Keratinocyte (primary cell): ENCODE measurements at places on chromosomes 3 and 15.

- no peak overlapping the region for H3K4me3 ChIP-seq
- no peaks in the 10 kb centered on the region for H3K36me3 ChIP-seq
- no peaks in the 10 kb centered on the region for H3K27me3 ChIP-seq
- DNase-seq: no peak
- no peak overlapping the region for H3K27ac ChIP-seq
Measured at GRCh38 chr3:73437828-73438227, 186.9 kb downstream of the PDZRN3 start.

DNA sequence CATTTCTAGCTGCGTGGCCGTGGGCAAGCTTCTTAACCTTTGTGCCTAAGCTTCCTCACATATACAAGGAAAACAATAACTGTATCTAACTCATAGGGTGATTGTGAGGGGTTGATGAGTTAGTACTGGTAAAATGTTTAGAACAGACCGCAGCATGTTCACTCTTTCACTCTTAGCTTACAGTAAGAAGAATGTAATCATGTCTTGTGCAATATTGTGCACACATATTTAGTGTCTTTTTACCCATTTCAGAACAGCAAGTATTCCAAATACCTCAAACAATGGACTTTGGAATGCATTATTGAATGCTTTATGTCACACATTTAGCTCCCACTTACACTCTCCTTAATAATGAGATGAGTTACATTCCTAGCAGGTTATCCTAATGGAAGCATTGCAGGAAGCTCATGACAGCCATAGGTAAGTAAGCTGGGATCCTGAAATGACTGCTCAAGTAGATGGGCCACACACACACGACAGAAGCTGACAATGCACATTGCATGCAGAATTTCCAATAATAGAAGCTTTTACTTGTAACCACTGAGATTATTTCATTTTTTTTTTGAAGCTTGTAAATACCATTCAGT, 468.9 kb upstream of the WNT5A start:
- no peaks in the 10 kb centered on the region for H3K27me3 ChIP-seq
- no peak overlapping the region for H3K27ac ChIP-seq
- no peaks in the 10 kb centered on the region for H3K4me1 ChIP-seq
- H3K36me3 ChIP-seq: no peaks in the 10 kb centered on the region

GRCh38 chr3:53750253-53751210, 95.7 kb downstream of the CHDH start:
- DNase-seq: no peak
- no peaks in the 10 kb centered on the region for H3K4me1 ChIP-seq
- no peaks in the 10 kb centered on the region for H3K27me3 ChIP-seq
- no peaks in the 10 kb centered on the region for H3K36me3 ChIP-seq
- H3K4me3 ChIP-seq: no peak overlapping the region

- H3K4me1 ChIP-seq: no peaks in the 10 kb centered on the region
- H3K4me3 ChIP-seq: no peak overlapping the region
- no peak overlapping the region for H3K27ac ChIP-seq
- no peaks in the 10 kb centered on the region for H3K27me3 ChIP-seq
- H3K36me3 ChIP-seq: no peaks in the 10 kb centered on the region
Measured at GRCh38 chr3:10074666-10075065, 33.4 kb downstream of the FANCD2OS start.

DNA sequence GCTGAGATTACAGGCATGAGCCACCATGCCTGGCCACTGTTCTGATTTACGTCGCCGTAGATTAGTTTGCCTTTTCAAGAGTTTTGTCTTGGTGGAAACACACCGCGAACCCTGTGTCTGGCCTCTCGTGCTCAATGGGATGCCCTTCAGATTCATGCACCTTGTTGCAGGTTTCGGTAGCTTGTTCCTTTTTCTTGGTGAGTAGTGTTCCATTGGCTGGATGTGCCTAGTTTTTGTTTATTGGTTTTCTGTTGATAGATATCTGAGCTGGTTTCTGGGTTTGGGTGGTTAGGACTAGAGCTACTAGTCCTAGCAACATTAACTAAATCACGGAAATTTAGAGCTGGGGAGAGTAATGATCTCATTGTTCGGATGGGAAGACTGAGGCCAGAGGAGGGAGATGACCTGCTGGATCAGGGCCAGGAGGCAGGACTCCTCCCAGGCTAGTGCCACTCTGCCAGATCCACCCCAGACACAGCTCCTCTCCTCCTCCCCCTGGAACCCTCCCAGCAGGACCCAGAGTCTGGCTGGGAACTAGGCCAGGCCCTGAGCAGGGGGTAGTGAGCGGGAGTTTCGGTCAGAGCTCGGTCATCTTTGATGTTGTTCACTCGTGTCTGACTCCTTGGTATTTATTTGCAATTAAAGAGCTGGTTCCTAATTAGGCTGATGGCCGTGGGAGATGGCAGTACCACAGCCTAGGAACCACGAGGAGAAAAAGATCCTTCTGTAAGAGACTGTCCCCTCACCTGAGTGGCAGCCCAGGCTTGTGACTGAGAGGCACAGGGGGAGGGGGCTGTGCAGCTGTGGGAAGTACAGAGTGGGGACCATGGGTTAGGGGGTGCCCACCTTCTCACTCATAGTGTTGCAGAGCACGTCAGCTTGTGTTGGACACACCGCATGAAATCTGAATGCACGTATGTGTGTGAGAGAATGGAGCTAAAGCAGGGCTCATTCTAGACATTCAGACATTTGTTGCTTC, 73.4 kb downstream of the SMAD6 start:
- no peak overlapping the region for H3K27ac ChIP-seq
- H3K36me3 ChIP-seq: no peaks in the 10 kb centered on the region
- H3K4me3 ChIP-seq: no peak overlapping the region
- H3K4me1 ChIP-seq: peaks cover 10% of the 10 kb centered on the region
- DNase-seq: no peak

- H3K4me1 ChIP-seq: peaks cover 14% of the 10 kb centered on the region
- H3K27me3 ChIP-seq: no peaks in the 10 kb centered on the region
Measured at GRCh38 chr3:9795207-9795606, 2.3 kb downstream of the ARPC4 start.

DNA sequence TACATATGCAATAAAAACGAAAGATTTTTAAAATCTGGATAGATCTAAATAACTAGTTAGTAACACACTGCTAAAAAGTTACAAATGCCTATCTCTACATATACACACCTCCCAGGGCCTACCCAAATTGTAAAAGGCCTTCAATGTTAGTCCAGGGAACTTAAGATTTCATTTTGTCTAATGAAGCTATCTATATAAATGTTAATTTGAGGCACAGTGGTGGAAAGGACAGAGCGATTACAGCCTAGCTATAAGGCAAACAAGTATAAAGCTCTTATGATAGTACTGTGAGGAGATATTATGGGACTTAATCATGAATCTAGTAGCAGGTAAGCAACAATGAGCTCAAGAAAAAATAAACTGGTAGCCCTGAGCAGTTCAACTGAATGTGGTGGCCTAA, 101.7 kb downstream of the STAG1 start:
- no peaks in the 10 kb centered on the region for H3K27me3 ChIP-seq
- no peak overlapping the region for H3K27ac ChIP-seq
- no peak for DNase-seq
- H3K4me1 ChIP-seq: no peaks in the 10 kb centered on the region
- no peaks in the 10 kb centered on the region for H3K36me3 ChIP-seq

- no peak overlapping the region for H3K27ac ChIP-seq
- no peak for DNase-seq
- H3K27me3 ChIP-seq: no peaks in the 10 kb centered on the region
- H3K4me3 ChIP-seq: no peak overlapping the region
- no peaks in the 10 kb centered on the region for H3K36me3 ChIP-seq
- no peaks in the 10 kb centered on the region for H3K4me1 ChIP-seq
Measured at GRCh38 chr3:108298056-108298455, 1.7 kb downstream of the HHLA2 start.

GRCh38 chr3:194285850-194286197, 65.3 kb downstream of the CPN2 start:
- no peak for DNase-seq
- peaks cover 4% of the 10 kb centered on the region for H3K4me1 ChIP-seq
- no peaks in the 10 kb centered on the region for H3K36me3 ChIP-seq
- H3K27me3 ChIP-seq: peaks cover 7% of the 10 kb centered on the region
- H3K27ac ChIP-seq: no peak overlapping the region

DNA sequence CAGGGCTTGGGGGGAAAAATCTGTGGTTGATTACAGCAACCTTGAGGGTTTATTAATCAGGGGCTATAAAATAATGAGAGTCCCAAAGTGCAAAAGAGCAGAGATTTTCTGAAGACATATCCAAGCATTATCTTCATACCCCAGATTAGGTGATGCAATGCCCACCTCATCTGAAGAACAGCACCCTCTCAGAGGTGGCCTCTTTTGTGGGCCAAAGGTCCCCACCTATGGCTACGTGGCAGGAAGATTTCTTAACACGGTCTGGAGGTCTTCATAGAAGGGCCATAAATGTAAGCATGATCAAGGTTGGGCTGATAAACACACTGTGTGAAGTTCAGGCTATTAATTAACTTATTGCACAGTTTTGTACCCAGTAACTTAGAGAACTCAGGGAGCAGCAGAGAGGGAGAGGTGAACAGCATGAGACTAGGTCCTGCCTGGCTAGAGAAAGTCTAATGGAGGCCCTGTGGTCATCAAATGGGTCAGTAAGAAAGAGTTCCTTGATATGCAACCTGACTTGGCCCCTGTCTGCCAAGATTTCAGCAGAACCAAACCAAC, 29.6 kb upstream of the RBP2 start:
- H3K27me3 ChIP-seq: no peaks in the 10 kb centered on the region
- no peak for DNase-seq
- no peaks in the 10 kb centered on the region for H3K4me1 ChIP-seq
- no peak overlapping the region for H3K4me3 ChIP-seq

DNA sequence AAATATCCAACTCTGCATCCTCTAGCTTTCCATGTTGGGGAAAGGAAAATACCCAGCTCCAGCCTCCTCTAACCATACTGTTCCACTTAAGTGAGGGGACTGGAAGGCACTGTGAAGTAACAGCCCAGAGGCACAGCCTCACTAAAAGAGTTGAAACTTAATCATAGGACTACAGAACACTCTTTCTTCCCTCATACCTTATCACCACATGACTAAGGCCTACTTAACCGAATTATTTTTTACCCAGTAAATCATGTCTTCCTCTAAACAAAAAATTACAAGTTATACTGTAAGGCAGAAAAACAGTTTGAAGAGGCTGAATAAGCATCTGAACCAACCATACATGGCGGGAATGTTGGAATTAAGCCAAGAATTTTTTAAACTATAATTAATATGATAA, 207.4 kb upstream of the MME start:
- no peak overlapping the region for H3K4me3 ChIP-seq
- H3K27me3 ChIP-seq: no peaks in the 10 kb centered on the region
- no peaks in the 10 kb centered on the region for H3K36me3 ChIP-seq

- peaks cover 24% of the 10 kb centered on the region for H3K27me3 ChIP-seq
- H3K4me1 ChIP-seq: no peaks in the 10 kb centered on the region
- H3K36me3 ChIP-seq: no peaks in the 10 kb centered on the region
- no peak overlapping the region for H3K27ac ChIP-seq
Measured at GRCh38 chr15:73841756-73842725, 31.3 kb upstream of the TBC1D21 start.

DNA sequence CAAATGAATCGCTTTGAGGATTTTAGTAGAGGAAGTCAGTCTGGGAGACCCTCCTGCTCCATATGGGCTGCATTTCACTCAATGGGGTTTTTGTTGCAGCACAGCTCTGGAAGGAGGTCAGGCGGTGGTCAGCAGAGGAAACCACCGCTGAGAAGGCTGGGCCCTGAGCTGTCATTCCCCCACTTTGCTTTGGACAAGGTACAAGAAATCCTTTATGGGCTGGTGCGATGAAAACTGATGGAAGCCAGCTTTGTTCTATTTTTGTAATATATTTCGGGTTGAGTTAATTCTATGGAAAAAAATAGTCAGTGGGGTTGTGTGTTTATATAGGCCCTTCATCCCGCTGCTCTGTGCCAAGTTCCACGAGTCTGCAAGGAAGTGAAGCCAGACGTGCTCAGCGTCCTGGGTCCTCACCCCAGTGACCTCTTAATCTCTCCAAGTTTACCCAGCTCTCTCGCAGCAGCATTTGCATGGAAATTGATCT, 157.1 kb upstream of the TMC3 start:
- no peaks in the 10 kb centered on the region for H3K36me3 ChIP-seq
- no peak overlapping the region for H3K4me3 ChIP-seq
- DNase-seq: no peak
- peaks cover 3% of the 10 kb centered on the region for H3K4me1 ChIP-seq
